ENCODE measurements at places on chromosomes 2 and 18.

DNA sequence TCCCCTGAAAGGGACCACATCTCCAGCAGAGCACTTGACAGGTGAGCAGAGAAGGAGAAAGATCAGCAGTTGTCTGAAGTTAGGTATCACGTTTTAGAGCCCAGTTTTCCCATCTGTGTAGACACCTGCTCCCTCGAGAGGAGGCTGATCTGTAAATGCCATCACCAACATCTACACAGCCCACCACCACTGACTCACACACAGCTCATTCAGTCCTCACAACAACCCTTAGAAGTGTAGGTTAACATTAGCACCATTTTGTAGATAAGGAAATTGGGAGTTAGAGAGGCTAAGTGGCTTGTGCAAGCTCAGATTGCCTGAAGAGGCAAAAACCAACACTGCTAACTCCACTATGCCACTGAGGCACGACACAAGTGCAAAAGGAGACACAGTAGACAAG, 37.2 kb upstream of the STAT1 start:
- DNase-seq, result no peak

GRCh38 chr2:165637396-165637795, 156.7 kb downstream of the GALNT3 start:
- DNase-seq, result no peak

DNA sequence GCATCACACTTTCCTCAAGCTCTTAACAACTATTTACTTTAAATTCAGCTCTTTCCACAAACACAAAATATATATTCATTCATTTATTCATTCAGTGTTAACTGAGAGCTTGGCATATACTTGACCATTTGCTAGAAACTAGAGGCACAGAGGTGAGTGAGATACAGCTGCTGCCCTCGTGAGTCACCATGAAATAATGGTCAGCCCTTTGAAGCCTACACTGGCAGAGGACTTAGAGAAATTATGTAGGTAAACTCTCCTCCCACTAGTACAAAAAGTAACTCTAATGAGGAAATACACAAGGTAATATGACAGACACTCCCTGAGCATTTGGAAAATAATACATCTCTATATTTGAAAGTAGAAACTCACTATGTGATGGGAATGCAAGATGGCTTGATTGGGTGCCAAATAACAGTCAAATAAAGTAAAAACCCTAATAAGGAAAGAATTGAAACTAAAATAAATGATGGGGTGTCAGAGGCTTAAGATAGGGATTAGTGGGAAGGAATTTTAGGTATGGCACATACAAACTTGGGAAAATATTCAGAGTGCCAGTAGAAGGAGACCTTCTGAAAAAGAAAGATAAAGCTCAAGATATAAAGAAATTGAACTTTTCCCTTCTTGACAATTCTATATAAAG, 61.1 kb downstream of the ANTXR1 start:
- no peak for DNase-seq

DNA sequence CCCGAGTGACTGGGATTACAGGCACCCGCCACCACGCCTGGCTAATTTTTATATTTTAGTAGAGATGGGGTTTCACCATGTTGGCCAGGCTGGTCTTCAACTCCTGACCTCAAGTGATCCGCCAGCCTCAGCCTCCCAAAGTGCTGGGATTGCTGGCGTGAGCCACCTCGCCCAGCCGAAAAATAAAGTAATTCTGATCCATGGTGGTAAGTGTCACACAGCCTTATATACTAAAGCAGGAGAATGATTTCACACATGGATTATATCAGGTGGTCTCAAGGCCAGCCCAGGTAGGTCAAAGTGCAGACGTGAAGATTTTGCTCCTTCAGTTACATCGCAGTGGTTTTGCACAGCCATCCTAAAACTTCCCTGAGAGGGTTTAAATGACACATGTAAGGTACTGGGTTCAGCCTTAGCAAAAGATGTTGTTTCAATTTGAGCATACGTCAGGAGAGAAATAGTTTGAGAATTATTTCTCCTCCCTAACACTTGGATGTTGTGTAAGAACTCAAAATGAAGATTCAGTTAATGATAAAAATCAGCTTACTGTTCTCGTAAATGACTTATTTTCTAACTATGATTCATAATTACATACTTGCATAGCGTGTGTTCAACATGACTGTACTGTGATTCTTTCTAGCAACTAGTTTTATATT, 93.0 kb upstream of the SLC39A10 start:
- DNase-seq, result no peak

- DNase-seq, result no peak
Observed at GRCh38 chr2:129548880-129549279, 430.6 kb upstream of the RAB6C start.

- DNase-seq, result no peak
Observed at GRCh38 chr2:60052601-60053000, 500.9 kb downstream of the BCL11A start.

- no peak for DNase-seq
Observed at GRCh38 chr2:201696151-201696659, 2.2 kb downstream of the MPP4 start.

- no peak for DNase-seq
Observed at GRCh38 chr18:64444819-64445218, 295.9 kb upstream of the LINC00305 start.

- no peak for DNase-seq
Observed at GRCh38 chr2:43065871-43066270, 160.5 kb downstream of the ZFP36L2 start.

- DNase-seq, result no peak
Observed at GRCh38 chr18:77337604-77338003, 88.0 kb downstream of the GALR1 start.

GRCh38 chr2:125837611-125838010, 818.3 kb upstream of the GYPC start:
- DNase-seq, result no peak

DNA sequence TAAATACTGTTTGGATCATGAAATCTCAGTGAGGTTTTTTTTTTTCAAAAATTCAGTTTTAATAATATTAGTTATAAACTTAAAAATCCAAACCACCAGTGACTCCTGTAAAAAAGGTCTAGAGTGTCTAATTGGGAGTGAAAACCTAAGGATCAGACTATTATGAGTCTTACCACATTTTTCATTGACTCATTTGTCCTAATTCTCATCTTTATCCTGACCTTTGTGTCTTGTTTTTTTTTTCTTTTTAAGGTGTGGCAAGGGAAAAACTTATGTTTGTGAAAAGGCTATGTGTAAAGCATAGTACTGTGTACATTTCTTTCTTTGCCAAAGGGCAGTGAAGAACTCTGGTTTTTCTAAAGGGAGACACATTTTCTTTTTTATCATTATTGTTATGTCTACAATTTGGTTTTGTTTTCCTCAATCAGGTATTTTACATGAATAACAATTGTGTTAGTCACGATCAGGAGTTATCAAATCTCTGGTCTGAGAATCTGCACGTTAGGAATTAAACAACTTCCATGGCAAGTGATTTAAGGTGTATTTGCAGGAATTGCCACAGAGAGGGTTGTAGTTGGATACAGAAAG, 52.6 kb downstream of the RHBDD1 start:
- no peak for DNase-seq

GRCh38 chr2:42602218-42602875, 33.9 kb downstream of the MTA3 start:
- no peak for DNase-seq

GRCh38 chr18:56315363-56315762, 323.0 kb downstream of the TXNL1 start:
- DNase-seq, result no peak

- DNase-seq, result no peak
Observed at GRCh38 chr18:13257361-13257980, 38.9 kb downstream of the LDLRAD4 start.

- DNase-seq, result no peak
Observed at GRCh38 chr2:151246152-151246551, 15.5 kb downstream of the RBM43 start.

DNA sequence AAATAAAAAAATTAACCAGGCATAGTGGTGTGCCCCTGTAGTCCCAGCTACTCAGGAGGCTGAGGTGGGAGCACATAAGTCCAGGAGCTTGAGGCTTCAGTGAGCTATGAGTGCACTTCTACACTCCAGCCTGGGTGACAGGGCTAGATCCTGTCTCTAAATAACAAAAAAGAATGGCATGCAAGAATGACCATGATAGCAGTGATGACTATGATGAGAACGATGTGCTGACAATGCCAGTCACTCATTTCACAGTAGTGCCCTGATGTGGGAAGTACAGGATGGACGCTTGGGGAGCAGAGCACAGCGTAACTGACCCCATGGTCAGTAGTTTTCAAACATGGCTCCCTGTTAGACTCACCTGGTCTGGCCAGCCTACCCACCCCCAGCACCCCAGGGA, 139.1 kb downstream of the VAPA start:
- no peak for DNase-seq

- no peak for DNase-seq
Observed at GRCh38 chr18:47969816-47970215, 39.4 kb upstream of the SMAD2 start.

- DNase-seq, result no peak
Observed at GRCh38 chr2:150900913-150901312, 360.8 kb downstream of the RBM43 start.

DNA sequence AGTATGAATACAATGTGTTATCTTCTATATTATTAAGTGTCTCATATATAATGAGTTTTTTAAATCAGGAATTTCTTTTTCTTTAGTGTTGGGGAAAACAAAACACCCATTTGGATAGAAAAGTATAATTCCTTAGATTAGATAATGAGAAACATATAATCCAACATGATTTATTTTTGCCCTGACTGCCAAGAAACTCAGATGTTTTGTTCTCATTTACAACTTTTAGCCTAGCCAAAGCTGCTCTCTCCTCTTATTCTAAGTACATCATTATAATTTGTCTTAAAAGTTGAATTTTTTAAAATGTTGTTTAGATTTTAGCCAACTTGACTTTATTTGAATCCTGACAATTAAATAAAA, 68.6 kb downstream of the SLC40A1 start:
- DNase-seq, result no peak

DNA sequence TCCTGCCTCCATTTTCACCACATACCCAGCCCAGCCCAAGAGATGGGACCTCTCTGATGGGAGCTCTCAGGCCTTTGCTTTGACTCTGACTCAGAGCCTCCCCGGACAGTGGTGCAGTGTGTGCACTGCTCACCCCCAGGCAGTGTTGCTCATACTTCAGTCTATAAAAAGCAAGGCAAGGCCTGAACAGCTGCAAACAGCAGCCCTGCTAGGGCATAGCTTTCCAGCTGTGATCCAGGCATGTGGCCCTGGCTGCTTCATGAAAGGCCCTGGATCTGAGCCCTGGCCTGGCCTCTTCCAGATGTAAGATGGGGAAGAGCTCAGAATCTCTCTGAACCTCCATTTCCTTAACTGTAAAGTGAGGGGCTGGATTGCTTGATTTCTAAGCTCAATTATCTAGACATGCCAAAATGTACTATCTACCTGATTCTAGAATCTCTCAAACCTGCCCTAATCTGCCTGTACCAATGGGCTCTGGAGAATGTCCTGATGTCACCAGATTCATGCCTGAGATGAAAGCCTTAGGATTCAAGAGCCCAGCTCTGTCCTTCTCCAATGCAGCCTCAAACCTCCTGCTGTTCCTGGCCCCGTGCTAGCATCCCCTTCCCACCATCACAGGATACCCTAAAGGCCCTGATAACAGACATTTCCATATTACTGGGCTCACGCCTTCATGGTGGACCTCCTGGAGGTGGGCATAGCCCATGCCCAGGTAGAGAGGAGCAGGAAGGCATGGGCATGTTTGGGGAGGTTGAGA, 206.9 kb downstream of the ARL4C start:
- DNase-seq, result no peak

All from hypothalamus (tissue), 51 donors.